Mesothelial cell of epicardium (in vitro differentiated cells): ENCODE measurements at places on chromosomes 12 and 14.

- no peak for DNase-seq
Observed at GRCh38 chr14:29062976-29063375, 296.4 kb downstream of the FOXG1 start.

DNA sequence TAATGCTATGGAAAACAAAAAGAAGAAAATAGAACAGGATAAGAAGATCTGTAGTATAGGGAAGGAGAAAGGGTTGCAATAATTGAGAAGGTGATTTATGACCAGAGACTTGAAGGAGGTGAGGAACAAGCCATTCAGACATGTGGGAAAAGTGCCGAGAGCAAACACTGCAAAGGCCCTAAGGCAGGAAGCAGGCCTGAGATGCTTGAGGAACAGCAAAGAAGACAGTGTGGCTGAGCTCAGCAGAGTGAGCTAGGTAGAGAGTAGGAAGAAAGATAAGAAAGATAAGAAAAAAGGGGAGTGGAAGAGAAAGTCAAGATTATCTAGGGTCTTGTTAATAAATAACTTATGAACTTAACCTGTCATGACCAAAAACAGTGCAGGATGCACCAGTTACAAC is 671.8 kb downstream of the RPS29 start:
- no peak for DNase-seq

GRCh38 chr14:65847075-65847847 is 434.7 kb downstream of the FUT8 start:
- DNase-seq: no peak

GRCh38 chr14:69171569-69171968 is 18.6 kb upstream of the DCAF5 start:
- DNase-seq: no peak

DNA sequence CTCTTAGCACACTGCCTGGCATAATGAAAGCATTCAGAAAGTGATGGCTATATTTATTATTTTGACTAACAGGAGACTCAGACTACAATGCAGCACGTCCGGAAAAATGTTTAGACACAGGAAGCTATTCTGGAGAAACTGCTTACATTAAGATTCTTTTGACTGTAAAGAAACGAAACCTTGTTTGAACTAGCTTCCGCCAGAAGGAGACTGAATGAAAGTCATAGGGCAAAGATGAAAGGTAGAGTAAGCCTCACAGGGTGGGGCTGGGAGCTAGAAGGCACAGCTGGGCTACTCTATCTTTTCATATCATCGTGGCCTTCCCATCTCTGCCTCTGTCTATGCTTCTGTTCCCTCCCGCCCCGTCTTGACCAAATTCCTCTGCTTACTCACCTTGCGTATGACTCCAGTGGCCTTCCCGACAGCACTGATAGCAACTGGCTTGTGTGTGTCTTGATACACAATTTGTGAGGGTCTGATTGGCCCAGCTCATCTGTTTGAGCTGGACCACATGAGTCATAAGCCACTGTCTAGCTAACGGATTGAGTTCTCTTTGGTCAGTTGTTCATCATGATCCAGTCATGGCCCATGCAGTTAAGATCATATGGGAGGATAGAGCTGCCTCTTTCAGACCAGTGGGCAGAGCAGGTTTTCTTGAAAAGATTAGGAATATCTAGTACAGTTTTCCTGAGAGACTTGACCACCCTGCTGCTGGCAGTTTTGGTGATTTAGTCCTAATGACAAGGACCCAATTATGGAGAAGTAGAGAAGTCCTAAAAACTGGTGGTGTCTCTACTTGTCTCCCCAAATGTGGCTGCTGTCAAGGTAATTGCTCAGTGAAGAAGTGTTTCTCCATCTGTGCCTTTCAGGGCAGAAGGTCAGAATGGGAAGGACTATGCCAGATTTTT is 151.5 kb upstream of the SLC38A2 start:
- no peak for DNase-seq
